H7 (cell line): ENCODE measurements at places on chromosomes 5 and 9. TPM values are rescaled to one million over a fixed set of nuclear protein-coding genes. Genes with fewer than 3 reads are reported as not detected.
A peak's percentile ranks its signal among the peaks of the same experiment; 100 is the strongest.

DNA sequence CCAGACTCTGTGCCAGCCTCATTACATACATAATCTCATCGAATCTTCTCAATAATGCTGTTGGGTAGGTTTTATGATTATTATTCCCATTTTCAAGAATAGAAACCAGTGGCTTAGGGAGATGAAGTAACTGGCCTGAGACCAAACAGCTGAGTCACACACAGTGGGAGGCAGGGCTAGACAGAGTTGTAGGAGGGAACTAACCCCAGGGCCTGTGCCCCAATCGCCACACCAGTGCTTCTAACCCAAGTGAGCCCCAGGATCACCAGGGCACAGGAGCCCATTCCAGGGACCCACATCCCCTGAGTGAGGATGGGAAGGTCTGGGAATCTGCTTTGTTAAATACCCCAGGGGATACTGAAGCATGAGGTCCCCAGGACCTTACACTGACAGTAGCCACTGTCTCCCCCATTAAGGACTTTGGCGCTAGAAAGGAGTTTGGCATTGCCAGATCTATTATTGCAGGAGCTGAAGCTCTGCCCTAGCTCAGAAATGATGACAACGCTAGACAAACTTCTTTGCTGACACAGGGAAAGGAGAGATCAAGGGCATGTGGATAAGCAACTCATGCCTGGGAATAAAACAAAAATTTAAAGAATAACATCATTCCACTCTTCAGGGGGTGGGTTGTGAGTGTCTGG is 63.8 kb upstream of the PPARGC1B start:
- DNase-seq = no peak

DNA sequence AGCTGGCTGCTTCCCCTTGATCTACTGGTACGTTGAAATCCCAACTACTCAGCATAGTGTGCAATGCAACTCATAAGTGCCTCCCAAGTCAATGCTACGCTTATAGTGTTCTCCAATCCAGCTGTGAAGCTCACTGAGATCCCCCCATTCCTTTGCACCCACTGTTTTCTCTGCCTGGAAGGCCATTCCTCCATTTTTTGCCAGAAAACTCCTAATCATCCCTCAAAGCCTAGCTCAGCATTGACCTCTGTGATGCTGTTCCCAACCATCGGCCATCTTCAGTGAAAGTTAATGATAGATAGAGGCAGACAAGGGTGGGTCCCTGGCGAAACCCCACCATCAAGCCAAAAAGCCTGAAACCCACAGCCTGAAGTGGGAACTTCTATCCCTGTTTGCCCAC is 211.0 kb downstream of the ENC1 start:
- DNase-seq = no peak

DNA sequence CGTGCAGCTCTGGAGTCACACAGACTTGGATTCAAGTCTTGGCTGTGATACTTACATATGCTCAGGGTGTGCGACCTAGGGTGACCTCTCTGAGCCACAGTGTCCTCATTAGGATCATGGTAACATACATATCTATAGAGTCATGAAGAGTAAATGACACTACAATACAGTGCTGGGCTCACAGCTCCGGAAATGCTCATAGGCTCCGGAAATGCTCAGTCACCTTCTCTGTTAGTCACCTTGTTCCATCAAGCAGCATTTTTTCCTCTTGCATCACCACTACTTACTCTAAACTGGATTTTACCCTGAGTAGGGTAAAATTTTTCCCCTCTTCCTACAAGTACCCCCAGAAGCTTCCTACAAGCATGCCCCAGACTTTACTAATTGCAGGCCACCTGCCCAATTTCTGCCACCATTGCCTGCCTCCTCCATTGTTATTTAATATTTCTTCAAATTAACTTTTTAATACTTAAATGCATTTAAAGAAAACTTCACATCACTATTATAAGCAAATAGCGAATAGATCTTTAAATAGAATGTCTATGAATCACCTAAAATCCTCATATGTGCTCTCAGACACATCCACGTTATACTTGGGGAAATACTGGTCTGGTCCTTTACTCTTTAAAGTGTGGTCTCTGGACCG is 147.6 kb upstream of the SPRY4 start:
- DNase-seq = no peak

GRCh38 chr5:63483338-63483737 is 478.9 kb downstream of the HTR1A start:
- no peak for DNase-seq

CD180 gene
- total RNA-seq = not detected in 2 replicates

- DNase-seq = no peak
Observed at GRCh38 chr9:123796094-123796493, 133.8 kb downstream of the DENND1A start.

SIGMAR1 gene
- 117 and 138 TPM in 2 replicates for total RNA-seq

GALNT12 gene
- total RNA-seq = 10.6 and 11.4 TPM in 2 replicates

DNA sequence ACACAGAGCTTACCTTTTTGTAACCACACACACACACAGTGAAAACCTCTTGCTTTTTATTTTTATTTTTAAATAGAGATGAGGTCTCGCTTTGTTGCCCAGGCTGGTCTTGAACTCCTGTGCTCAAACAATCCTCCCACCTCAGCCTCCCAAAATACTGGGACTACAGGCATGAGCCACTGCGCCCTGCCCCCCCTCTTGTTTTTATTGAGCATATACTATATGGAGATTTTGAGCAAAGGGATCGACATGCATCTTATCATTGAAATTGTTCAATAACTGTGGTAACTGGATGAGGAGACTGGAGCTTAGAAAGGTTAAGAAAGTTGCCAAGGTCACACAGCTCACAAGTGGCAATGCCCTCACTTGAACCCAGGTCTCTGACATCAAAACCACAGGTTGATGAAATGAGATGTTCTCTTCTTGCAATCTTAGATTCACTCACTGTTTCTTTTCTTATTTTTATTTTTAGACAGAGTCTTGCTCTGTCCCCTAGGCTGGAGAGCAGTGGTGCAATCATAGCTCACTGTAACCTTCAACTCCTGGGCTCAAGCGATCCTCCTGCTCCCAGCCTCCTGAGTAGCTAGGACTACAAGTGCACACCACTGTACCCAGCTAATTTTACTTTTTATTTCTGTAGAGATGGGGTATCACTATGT is 26.8 kb upstream of the STXBP1 start:
- DNase-seq = no peak

DNA sequence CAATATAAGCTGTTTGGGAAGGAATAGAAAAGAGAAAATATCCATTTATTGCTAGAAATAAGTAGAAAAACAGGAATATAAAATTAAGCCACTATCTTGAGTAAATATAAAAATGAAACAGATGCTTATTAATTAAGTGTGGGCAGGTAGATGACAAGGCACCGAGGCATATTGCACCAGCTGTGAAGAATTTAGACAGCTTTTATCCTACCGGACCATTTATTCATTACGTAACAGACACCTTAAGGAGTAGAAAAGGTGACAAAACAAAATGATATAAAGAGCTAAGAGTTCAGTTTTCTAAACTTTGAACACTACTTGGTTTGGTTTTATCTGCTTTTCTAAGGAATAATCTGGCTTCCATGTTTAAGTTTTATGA is 404.1 kb downstream of the PTPRD start:
- no peak for DNase-seq

- no peak for DNase-seq
Observed at GRCh38 chr5:172722327-172722815, 48.6 kb downstream of the DUSP1 start.

DNA sequence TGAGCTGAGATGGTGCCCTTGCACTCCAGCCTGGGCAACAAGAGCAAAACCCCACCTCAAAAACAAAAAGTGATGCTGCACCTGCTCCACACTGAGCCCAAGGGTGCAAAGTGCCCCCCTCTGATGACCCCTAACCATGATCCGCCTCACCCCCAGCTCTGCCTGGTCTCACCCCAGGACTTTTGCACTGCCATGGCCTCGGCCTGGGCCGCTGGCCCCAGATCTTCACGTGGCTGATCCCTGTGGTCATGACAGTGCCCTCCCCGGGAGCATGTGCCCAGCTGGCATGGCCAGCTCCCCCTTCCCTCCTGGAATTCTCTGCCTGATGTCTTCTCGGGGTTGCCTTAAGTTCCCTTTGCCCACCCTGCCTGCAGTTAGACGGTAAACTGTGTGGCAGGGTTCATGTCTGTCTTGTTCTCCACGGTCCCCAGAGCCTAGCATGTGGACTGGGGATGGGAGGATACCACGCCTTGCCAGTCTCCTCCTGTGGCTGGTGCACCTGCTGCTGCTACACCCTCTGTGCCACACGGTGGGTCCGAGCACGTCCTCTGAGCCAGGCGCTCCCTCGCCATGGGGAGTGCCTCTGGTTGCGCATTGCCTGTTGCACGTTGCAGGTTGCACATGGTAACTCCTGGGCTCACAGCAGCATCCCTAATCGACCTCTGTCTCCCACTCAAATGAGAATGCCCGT is 77.4 kb upstream of the PPP1R26 start:
- no peak for DNase-seq

FYB1 gene
- not detected in 2 replicates for total RNA-seq

DNA sequence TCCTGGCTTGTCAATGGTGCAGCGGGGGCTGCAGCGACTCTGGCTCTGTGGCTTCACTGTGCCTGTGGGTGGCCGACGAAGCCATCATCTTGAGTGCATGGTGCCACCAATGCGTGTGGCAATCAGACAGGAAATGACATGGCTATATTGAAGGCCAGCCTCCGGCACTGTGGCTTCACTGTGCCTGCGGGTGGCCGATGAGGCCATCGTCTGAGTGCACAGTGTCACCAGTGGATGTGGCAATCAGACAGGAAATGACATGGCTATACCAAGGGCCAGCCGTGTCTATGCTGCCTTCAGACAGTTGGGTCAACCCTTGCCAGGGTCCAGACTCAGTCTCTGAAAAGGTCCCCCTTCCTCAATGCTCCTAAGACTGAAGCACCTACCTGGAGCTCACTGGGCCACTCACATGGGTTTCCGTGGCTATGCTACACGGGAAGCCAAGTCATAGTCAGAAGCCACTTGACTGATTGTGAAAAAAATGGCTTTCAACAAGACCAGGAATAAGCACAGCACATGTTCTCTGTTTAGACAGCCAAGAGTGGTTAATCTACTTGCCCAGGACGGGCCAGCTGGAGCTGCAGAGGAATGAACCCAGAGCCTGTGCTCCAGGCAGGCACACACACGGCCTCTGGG is 67.5 kb upstream of the S1PR3 start:
- no peak for DNase-seq

ARAP3 gene
- 19.3 and 23.8 TPM in 2 replicates for total RNA-seq

DNA sequence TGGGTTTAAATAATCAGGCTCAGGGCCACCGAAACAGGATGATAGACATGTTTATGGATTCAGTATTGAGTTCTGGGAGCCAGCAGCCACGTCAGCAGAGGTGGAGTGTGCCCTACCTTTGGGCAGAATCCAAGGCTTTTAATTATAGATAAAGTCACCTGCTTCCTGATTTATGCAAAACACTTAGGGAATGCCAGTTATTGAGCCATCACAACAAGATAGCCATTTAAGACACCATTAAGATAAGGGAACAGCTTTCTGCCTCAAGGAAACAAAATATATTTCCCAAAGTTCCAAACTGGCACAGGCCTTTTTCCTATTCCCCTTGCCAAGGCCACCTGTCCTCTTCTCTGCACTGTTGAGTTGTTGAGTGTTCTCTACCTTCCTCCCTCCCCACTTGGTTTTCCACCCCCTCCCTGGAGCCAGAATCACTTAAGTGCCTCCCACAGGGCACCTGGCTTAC is 2.4 kb downstream of the CCL28 start:
- no peak for DNase-seq

GRCh38 chr5:133358271-133358670 is 254.1 kb downstream of the FSTL4 start:
- peak; percentile 31 for DNase-seq

SKP1 gene
- total RNA-seq = 287 and 332 TPM in 2 replicates

- peak; percentile 76 for DNase-seq
Observed at GRCh38 chr5:77086689-77087483, at the start of gene ZBED3. TSS of gene ZBED3 (minus strand) at chr5:77087285. CDS start at chr5:77077878, 9,407 bp downstream.

GRCh38 chr5:79552984-79553383 is 39.0 kb upstream of the HOMER1 start:
- no peak for DNase-seq

DNA sequence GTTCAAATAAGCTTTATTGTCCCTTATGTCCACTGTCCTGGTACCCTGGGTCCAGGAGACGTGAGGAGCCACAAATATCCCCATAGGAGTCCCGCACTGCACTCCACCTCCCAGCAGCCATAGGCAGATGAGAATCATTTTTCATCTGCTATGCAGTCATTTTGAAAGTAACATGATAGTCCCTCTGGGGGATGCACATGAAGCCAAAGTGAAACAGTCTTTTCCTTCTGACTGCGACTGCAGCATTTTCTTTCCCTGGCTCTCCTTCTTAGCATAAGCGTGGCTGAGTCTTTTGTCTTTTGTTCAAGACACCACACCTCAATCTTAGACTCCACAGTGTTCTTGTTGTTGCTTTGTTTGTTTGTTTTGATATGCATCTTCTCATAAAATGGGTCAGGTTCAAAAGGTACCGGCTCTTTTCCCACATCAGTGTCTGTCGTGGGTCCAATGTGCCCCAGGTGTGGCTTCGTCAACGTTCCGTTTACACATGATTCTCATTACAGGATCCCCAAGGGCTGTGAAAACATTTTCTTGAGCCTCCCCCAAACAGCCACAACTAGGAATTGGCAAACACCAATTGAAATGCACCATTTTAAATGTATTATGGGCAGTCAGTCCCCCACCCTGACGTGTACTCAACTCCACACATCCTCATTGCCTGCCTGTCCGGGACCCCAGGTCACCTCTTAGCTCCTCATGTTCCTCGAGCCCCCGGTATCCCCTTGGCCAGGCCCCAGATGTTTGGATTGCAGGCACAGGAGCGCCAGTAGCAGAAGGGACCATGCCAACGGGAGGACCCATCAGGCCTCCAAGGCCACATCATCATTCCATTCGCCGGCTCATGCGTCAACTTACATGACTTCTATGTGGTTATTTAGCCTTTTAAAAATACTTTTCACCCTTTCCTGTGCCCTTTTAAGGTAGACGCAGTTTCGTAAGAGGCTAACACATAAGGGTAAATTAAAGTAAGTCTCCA is 237.8 kb upstream of the DAPK1 start:
- no peak for DNase-seq

C9orf78 gene
- total RNA-seq = 39.7 and 47.0 TPM in 2 replicates

CD72 gene
- total RNA-seq = 1.9 and 4.6 TPM in 2 replicates

DNA sequence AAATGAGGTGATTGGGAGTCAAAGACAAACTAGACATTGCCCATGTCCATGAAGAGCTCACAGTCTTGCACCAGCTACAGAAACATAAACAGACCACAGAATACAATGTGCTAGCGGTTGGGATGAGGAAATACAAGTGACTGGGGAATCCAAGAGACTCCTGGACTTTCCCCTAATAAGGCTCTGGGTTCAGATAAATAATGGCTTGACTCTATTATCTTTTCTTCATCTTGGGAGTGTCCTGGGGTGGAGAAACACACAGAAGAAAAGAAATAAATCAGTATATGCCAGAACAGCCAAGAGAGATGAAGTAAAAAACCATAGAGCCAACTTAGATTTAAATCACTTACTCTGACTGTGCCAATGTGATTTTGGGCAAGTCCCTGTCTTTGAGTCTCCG is 227.8 kb downstream of the PAPPA start:
- DNase-seq = no peak

GRCh38 chr9:89431930-89432725 is 65.8 kb downstream of the SEMA4D start:
- DNase-seq = no peak

GRCh38 chr9:110241260-110241857 is 14.9 kb downstream of the TXN start:
- DNase-seq = no peak

MEIKIN gene
- total RNA-seq = not detected in 2 replicates

GRCh38 chr5:66869347-66869746 is 273.2 kb downstream of the MAST4 start:
- DNase-seq = no peak

SLC36A3 gene
- not detected in 2 replicates for total RNA-seq

- peak; percentile 64 for DNase-seq
Observed at GRCh38 chr5:83472508-83473345, 1.2 kb downstream of the VCAN start.

- no peak for DNase-seq
Observed at GRCh38 chr5:145050181-145050580, 785.0 kb downstream of the PRELID2 start.

ADAMTS12 gene
- 2.7 and 3.0 TPM in 2 replicates for total RNA-seq
